ENCODE measurements at places on chromosomes 6 and 20.
A peak's percentile ranks its signal among the peaks of the same experiment; 100 is the strongest.

GRCh38 chr20:53059848-53060247 lies 87.7 kb downstream of the TSHZ2 start:
- no peak for DNase-seq

- DNase-seq, result peak; percentile 46
Measured at GRCh38 chr20:58306421-58307261, 2.9 kb upstream of the RAB22A start.

- DNase-seq, result no peak
Measured at GRCh38 chr6:142935553-142936517, 9.1 kb downstream of the HIVEP2 start.

- no peak for DNase-seq
Measured at GRCh38 chr20:24469116-24469893, at the start of gene SYNDIG1. SYNDIG1 (plus strand) TSS chr20:24469629; CDS start chr20:24543098, 73,469 bp downstream.

GRCh38 chr6:138037009-138037504 lies 70.2 kb downstream of the PERP start:
- DNase-seq, result no peak

- DNase-seq, result no peak
Measured at GRCh38 chr6:21049148-21049547, 514.9 kb downstream of the CDKAL1 start.

- DNase-seq, result no peak
Measured at GRCh38 chr6:79250107-79250514, 15.6 kb upstream of the HMGN3 start.

DNA sequence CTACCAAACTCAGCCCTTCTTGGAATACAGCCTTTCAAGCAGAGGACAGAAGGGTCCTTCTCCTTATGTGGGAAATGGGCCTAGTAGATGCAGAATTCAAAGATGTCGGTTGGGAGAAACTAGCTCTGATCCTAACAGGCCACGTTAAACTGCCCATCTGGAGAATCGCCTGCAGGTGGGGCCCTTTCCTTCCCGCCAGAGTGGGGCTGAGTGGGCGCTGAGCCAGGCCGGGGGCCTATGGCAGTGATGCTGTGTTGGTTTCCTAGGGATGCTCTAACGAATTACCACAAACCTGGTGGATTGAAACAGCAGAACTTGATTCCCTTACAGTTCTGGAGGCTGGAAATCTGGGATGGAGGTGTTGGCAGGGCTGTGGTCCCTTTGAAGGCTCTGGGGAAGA lies 9.1 kb downstream of the MAPK13 start:
- DNase-seq, result no peak

DNA sequence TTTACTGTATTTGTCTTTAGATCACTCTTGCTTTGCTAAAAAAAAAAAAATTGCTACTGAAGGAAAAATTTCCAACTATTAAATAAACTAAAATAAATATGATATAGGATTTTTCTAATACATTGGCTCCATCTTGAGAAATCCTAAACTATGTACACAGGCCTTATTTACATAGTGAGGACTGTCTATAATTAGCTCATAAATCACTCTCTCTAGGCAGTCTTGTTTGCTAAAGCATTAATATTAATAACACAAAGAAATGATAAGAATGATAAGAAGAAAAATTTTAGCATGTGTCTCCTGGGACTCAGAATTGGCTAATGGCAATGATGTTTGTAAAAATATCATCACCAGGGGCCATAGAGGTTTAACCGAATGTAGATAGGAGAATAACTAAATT lies 13.3 kb upstream of the CRYBG1 start:
- no peak for DNase-seq

DNA sequence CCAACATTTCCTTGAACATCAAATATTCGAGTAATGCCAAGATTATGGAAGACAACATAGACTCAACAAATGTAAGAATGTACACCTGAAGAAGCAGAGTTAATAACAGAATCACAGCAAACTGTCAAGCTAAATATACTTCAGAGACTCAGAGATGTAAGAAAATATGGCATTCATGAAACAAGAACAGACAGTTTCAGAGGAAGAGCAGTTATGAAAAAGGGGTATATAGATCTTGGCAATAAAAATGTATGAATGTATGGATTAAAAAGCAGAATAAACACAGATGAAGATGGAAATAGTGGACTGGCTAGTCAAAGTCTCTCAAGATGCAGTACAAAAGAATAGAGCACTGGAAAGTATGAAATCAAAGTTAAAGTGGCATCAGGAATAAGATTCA lies 18.4 kb downstream of the RRAGD start:
- no peak for DNase-seq

DNA sequence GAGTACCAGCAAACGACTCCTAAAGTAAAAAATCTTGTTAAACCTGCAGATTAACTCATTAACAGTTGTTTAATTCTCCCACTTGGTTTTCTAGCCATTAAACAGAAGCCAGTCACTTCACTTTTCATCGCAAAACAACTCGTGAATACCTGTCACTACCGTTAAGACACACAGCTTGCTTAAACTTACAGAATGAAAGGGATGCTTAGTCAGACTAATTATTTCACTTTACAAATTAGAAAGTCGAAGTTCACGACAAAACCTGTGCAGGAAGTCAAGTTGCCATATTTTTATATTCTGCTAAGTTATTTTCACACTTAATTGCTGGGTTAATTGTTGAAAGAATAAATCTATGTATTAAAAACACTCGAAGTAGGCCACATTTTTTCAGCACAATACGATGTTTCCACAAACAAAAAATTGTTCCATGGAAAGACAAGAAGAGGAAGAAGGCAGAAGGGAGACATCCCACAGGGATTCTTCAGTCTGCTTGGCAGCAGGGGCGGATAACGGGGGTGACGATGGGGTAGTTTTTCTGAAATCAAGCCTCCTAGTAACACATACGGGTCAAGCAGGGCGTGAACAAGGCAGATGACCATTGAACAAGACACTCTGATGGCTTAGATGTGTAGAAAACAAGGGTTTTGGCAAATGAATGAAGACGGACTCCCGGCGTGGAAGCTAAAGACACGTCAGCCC lies 933 bp downstream of the SSR1 start:
- DNase-seq, result no peak

DNA sequence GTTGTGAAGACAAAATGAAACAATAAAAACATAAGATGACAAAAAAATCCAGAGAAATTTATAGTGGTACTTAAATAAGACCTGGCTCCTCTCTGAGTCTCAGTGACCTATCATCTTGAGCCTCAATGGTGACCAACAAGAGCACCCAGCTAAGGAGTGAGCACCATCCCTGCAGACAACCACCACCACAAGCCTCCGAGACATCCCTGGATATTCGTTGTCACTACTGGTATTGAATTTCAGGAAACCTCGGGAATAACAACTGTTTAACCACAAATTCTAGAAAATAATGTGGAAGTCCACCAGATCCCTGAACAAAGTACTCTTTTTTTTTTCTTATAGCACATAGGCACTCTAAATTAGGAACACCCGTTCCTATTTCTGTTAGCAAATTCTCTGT lies 32.2 kb upstream of the ADGRF5 start:
- no peak for DNase-seq

DNA sequence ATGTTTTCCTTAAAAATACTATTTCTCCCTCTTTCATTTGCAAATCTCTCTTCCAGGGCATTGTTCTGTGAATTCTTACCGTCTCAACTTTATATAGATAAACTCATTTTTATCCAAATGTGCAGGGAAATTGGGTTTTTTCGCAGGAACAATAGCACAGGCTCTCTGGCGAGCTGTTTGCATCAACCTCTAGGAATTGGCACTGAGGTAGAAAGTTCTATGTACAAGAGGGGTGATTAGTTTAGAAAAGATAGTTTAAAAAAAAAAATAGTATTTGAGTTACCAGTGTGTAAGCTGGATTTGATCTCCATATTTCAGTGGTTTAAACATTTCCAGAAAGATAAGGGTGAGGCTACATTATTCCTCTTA lies 129.7 kb upstream of the BTN3A2 start:
- no peak for DNase-seq

DNA sequence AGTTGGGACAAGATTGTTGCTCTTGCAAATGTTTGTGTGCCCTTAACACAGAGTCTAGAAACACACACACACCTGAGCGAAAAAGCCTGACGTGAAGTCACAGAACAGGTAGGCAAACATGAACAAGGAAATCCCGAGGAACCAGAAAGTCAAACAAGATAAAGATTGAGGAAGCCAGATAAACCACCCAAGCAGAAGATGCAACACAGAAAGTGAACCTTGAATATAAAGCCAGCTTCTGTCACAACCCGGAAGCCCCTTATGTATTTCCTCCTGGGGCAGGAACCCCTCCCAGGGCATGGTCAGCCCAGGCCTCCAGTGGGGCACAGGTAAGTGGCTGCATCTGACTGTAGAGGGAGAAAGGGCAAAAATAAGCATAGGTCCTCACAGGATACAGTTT lies 158.2 kb upstream of the SUPT3H start:
- no peak for DNase-seq

GRCh38 chr6:169789944-169790927 lies 38.8 kb downstream of the ERMARD start:
- DNase-seq, result peak; percentile 61

GRCh38 chr6:119324718-119325117 lies 24.8 kb downstream of the MAN1A1 start:
- DNase-seq, result no peak

- DNase-seq, result no peak
Measured at GRCh38 chr6:3966426-3966825, 112.5 kb downstream of the FAM217A start.

- no peak for DNase-seq
Measured at GRCh38 chr6:120302041-120302440, 952.5 kb upstream of the MAN1A1 start.

DNA sequence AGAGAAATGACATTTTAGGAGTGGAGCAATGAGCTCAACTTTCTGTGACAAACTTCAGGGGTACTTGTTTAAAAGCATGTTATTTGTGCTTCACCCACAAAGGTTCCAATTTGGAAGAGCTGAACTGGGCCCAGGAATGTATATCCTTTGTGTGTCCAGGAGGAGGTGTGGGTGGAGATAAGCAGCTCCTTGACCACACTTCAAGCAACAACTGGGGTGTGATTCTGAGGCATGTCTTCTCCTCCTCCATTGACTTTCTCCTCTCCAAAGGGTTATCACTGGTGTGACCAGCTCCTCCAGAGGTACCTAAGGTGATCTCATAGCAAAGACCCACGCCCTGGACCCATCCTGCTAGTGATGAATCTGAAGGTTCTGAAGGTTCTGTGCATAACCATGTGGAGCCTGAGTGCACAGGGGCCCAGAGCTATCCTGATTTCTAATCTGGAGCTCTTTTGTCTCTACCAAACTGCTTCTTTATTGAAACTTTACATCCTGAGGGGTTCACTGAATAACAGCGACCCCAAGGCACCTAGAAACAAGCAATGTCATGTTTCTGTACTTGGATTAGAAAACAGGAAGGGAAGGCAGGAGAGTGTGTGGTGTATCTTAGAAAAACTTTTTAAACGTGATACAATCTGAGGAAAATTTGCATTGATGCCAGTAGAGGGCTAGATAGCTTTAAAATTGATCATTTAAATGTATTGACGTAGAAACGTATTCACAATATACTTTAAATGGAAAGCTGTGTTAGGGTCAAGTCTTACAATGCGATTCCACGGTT lies 60.9 kb upstream of the CD93 start:
- no peak for DNase-seq

- peak; percentile 61 for DNase-seq
Measured at GRCh38 chr6:25027221-25027916, 91.6 kb upstream of the RIPOR2 start.

- no peak for DNase-seq
Measured at GRCh38 chr6:145309842-145310535, 425.3 kb downstream of the EPM2A start.

- DNase-seq, result no peak
Measured at GRCh38 chr6:113184291-113184690, 672.9 kb upstream of the MARCKS start.

DNA sequence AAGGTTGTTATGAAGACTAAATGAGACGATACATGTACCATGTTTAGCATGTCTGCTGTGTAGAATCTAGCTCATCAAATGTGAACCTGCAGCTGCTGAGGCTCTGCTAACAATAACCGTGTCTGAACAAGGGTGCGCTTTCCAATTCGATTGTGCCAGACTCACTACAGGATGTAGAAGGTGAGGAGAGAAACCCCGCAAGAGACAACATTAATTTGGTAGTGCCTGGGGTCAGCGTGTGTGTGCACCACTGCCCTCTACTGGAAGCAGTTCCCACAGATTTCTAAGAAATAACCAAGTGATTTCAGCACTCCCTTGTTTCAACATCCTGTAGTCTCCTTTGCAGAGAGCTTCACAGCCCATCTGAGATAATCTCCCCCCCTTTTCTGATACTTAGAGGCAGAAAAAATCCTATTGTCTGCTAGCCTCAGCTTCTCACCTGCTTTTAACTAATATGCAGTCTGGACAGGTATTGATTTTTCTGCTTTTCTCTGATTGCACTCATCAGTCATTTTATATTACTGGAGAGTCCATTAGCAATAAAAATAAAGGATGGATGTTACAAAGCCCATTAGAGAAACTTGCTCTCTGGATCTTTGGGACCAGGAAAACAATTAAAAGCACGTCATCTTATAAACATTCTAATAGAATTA lies 96.7 kb upstream of the BACH2 start:
- DNase-seq, result peak; percentile 51

DNA sequence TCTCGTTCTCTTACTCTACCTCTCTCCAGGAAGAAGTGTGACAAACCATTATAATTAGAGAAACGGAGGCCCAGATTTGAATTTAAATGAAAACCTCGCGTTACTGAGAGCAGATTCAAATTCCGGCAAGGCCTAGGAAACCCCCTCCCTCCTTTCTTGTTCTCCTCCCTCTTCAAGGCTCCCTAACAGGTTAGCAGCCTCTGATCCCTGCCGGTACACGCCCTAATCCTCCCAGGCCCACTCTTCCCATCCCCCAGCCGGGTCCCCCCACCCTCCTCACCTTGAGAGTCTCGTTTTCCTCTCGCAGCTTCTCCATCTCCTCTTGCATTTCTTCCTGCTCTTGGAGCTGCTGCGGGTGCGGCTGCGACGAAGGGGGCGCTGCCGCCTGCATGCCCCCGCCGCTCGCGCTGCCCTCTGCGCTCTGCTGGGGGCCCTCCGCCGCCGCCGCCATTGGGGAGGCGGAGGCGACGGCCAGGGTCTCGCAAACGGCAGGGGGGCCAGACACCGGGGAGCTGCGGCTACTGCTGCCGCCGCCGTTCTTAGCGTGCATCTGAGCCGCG lies 3.8 kb downstream of the MTCL3 start:
- DNase-seq, result no peak

DNA sequence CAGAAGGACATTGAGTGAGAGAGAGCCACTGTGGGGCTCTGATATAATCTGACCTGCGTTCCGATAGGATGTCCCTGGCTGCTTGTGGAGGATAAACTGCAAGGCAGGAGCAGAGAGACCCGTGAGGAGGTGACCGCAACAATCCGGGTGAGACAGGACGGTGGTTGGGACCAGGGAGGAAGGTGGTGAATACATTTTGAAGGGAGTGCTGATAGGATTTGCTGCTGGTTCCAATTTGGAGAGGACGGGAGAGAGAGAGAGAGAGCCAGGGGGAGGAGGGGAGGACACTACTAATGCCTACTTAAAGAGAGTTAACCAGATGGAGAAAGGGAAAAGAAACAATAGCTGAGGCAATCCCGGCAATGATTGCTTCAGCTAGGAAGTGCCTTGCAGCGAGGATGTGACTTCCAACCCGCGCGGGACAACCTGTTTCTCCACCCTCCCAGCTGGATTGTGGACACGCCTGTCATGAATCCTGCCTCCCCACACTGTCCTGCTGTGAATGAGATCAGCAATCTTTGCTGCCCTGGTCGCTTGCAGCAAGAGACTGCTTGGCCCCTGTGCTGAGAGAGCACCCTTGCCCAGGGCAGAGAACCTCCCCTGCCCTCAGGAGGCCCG lies 199.0 kb upstream of the KCNG1 start:
- no peak for DNase-seq

GRCh38 chr6:156193381-156193780 lies 583.8 kb upstream of the ARID1B start:
- DNase-seq, result no peak

GRCh38 chr6:5103250-5103649 lies 18.1 kb downstream of the PPP1R3G start:
- no peak for DNase-seq

All from activated T-cell treated with anti-CD3 and anti-CD28 coated beads for 1 hour (primary cell).